ENCODE measurements at places on chromosomes 6 and 20.

- H3K27me3 ChIP-seq, result no peaks in the 10 kb centered on the region
- no peak overlapping the region for H3K27ac ChIP-seq
- H3K36me3 ChIP-seq, result no peaks in the 10 kb centered on the region
- no peak for DNase-seq
- H3K4me3 ChIP-seq, result no peak overlapping the region
Observed at GRCh38 chr6:135310291-135310690, 129.2 kb downstream of the MYB start.

GRCh38 chr20:24668791-24669190 lies 199.4 kb downstream of the SYNDIG1 start:
- no peak overlapping the region for H3K4me3 ChIP-seq
- no peak overlapping the region for H3K27ac ChIP-seq
- H3K36me3 ChIP-seq, result no peaks in the 10 kb centered on the region
- H3K27me3 ChIP-seq, result no peaks in the 10 kb centered on the region
- peaks cover 4% of the 10 kb centered on the region for H3K4me1 ChIP-seq

- no peak for DNase-seq
- no peaks in the 10 kb centered on the region for H3K4me1 ChIP-seq
- peak overlapping the region; percentile 44 for H3K27ac ChIP-seq
- H3K4me3 ChIP-seq, result no peak overlapping the region
- H3K36me3 ChIP-seq, result peaks cover 32% of the 10 kb centered on the region
Observed at GRCh38 chr6:152184917-152185574, 377.6 kb downstream of the ESR1 start.

DNA sequence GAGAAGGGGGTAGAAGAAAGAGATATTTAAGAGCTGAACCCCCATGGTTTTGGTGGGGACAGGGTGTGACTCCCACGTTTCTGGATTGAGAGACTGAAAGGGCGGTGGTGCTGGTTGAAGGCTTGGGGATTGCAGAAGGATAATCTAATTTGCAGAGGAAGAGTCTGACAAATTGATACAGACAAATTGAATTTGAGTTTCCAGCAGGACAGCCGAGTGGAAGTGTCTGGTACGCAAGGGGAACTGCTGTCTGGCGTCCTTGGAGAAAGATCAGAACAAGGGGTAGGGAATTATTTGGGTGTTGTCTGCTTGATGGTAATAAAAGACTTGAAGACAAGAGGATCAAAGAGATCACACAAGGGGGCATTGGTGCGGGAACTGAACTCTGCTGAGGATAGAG lies 40.5 kb upstream of the MDGA1 start:
- no peak overlapping the region for H3K4me3 ChIP-seq
- no peaks in the 10 kb centered on the region for H3K27me3 ChIP-seq
- H3K36me3 ChIP-seq, result no peaks in the 10 kb centered on the region
- H3K4me1 ChIP-seq, result no peaks in the 10 kb centered on the region

- H3K4me3 ChIP-seq, result no peak overlapping the region
- DNase-seq, result no peak
- H3K27me3 ChIP-seq, result no peaks in the 10 kb centered on the region
- no peaks in the 10 kb centered on the region for H3K4me1 ChIP-seq
Observed at GRCh38 chr6:80425089-80425823, 318.8 kb downstream of the BCKDHB start.

GRCh38 chr6:121896771-121897170 lies 461.3 kb downstream of the GJA1 start:
- no peaks in the 10 kb centered on the region for H3K27me3 ChIP-seq
- no peak overlapping the region for H3K27ac ChIP-seq
- no peaks in the 10 kb centered on the region for H3K36me3 ChIP-seq
- H3K4me3 ChIP-seq, result no peak overlapping the region
- DNase-seq, result no peak

DNA sequence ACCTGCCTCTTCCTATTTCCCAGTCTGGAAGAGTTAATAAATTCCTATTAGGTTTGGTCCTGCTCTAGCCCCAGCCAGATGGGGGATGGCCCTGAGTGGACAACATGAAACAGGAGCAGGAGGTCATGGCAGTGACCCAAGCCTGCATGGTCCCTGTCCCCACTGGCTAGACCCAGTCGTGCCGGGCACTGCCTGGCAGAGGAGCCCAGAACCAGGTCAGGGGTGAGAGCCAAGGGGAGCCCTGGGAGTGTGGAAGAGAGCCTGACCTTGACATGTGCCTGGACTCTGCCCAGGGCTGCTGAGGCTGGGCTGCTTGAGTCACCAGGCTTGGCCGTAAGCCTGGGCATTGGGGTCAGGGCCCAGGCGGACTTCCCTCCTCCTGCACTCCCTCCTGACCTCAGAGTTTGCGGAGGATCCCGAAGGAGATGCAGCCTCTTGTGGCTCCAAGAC lies 3.6 kb downstream of the AVP start:
- no peaks in the 10 kb centered on the region for H3K4me1 ChIP-seq
- H3K27me3 ChIP-seq, result peaks cover 20% of the 10 kb centered on the region
- no peak for DNase-seq
- no peaks in the 10 kb centered on the region for H3K36me3 ChIP-seq

GRCh38 chr20:31652917-31653396 lies 15.2 kb downstream of the COX4I2 start:
- no peak for DNase-seq
- H3K36me3 ChIP-seq, result no peaks in the 10 kb centered on the region
- H3K4me1 ChIP-seq, result no peaks in the 10 kb centered on the region
- H3K27me3 ChIP-seq, result no peaks in the 10 kb centered on the region
- H3K4me3 ChIP-seq, result no peak overlapping the region
- H3K27ac ChIP-seq, result no peak overlapping the region

GRCh38 chr6:83804886-83805285 lies 48.3 kb upstream of the RIPPLY2 start:
- no peaks in the 10 kb centered on the region for H3K4me1 ChIP-seq
- H3K4me3 ChIP-seq, result no peak overlapping the region
- H3K27ac ChIP-seq, result no peak overlapping the region

- H3K4me1 ChIP-seq, result no peaks in the 10 kb centered on the region
- H3K27me3 ChIP-seq, result no peaks in the 10 kb centered on the region
- no peak overlapping the region for H3K27ac ChIP-seq
- no peak for DNase-seq
- H3K4me3 ChIP-seq, result no peak overlapping the region
- no peaks in the 10 kb centered on the region for H3K36me3 ChIP-seq
Observed at GRCh38 chr6:39657355-39658135, 67.7 kb downstream of the KIF6 start.

DNA sequence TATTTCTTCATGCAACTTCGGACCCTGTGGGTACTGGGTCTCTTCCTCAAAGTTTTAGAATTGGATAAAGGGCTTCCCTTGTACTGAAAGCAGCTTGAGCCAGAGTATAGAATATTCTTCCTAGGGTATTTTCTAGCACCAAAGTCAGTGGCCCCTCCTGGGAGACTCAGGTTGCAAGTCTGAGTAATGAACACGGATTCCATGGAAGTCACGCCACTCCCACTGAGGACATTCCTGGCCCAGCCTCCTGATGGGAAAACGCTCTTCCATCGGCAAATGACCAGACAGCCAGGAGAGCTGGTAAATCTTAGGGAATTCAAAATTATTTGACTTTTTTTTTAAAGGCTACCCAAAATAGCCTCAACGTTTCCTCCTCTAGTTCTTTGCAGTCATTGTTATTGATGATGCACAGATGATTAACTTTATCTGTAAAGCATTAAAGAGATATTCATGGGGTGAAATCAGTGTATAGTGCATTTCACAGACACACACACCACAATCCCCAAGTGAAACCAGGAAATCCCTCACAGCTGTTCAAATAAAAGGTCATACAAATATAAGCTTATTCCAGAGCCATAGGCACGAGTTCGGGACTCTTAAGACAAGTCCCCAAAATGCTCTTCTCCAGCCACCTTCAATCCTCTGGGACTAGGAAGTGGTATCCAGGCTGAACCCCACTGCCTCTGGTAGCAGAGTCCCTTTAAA lies 248.8 kb downstream of the SOD2 start:
- DNase-seq, result no peak
- H3K27me3 ChIP-seq, result no peaks in the 10 kb centered on the region
- no peaks in the 10 kb centered on the region for H3K36me3 ChIP-seq
- H3K27ac ChIP-seq, result no peak overlapping the region

All from ascending aorta (tissue), 2 donors.